ENCODE measurements at places on chromosomes 1 and 21.

DNA sequence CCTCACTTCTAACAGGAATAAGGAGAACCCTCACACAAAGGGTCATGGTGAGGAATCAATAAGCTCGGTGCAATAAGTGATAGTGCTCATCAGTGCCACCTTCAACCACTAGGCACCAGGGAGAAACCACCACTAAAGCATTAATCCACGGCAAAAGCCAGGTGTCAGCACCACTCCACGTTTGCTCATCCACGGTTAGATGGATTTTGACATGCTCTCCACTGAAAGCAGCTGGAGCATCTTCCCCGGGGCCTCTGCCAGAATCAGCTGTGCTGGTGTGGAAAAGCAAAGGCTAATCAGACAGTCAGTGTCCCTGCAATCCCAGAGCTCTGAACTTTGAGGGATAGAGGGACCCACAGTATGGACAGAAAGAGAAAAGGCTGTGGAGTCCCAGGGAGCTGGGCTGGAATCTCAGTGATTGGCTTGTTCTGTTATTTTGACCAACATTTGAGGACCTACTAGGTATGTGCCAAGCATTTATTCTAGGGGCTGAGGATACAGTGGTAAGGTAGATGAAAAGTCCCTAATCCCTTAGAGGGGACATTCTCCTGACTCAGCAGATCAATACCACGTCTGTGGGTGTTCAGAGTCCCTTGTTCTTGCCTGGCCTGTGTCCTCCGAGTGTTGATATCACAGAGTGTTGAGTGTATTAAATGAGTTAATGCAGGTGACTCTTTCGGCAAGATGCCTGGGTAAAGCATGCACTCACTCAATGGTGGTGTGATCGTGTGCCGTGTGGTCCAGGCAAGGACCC lies 41.3 kb downstream of the FHAD1 start:
- no peak for DNase-seq

DNA sequence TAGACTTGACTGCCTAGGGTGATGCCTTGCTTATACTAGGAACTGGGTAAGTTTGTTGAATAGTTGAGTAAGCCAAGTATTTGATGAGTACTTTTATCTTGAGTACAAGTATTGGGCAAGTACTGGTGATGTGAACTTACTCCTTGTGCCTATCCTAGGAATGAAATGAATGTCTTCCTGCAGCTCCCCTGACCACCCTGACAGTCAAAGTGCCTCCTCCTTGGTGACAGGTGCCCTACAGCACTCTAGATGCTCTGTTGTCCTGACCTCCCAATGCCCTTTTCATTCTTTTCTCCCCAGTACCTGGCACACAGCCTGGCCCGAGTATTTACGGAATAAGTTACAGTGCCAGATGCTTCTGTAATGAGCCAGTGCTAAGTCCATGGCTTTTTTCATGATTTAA lies 25.5 kb downstream of the PCSK9 start:
- DNase-seq, result no peak

DNA sequence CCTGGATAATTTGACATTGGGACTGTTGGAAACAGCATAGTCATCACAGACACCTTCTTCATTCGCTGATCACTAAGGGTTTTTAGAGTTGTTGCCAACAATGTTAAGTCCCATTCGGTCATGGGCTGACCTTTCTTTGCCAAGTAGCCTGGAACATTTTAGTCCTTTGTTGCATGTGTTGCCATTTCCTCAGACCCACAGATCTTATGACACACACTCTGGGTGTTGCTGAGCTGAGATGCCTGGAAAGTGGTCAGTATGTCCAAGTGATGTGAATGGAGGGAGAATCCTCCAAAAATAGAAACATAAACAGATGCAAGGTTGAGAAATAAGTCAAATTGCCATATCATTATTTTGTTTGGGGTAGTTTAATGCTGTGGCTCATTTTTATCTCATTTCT lies 61.5 kb upstream of the GJA5 start:
- DNase-seq, result no peak

- DNase-seq, result no peak
Observed at GRCh38 chr1:41280202-41281032, 38.3 kb upstream of the SCMH1 start.

GRCh38 chr1:211345719-211346118 lies 19.1 kb downstream of the TRAF5 start:
- no peak for DNase-seq

DNA sequence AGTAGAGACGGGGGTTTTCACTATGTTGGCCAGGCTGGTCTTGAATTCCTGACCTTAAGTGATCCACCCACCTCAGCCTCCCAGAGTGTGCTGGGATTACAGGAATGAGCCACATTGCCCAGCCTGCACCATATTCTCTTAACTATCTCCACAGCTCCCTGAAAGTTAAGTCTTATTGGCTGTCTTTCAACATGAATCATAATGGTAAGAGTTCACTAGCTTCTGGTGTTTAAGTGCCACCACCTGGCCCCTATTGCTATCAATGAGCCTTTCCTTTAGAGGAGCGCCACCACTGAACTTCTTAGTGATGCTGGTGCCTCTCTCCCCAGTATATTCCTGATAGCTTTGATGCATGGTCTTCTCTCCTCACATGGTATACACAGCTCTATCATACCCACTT lies 15.7 kb downstream of the ZFYVE9 start:
- no peak for DNase-seq

GRCh38 chr1:192488058-192488457 lies 87.5 kb upstream of the RGS1 start:
- no peak for DNase-seq

DNA sequence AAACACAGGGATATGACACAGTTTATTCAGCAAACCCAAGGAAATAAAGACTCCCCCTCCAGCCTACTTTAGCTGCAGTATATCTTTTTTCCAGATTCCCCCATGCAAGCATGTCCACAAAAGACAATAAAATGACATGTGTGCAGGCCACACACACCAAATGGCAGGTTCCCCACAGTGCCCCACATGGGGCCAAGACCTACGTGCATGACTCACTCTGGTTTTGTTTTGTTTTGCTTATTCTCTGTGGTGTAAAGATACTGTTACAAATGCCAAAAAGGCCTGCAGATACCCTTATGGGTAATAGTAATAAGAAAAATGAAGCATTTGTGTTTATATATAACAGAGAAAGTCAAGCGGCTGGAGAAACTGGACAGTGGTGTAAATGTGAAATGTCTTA lies 71.6 kb downstream of the RD3 start:
- DNase-seq, result no peak

DNA sequence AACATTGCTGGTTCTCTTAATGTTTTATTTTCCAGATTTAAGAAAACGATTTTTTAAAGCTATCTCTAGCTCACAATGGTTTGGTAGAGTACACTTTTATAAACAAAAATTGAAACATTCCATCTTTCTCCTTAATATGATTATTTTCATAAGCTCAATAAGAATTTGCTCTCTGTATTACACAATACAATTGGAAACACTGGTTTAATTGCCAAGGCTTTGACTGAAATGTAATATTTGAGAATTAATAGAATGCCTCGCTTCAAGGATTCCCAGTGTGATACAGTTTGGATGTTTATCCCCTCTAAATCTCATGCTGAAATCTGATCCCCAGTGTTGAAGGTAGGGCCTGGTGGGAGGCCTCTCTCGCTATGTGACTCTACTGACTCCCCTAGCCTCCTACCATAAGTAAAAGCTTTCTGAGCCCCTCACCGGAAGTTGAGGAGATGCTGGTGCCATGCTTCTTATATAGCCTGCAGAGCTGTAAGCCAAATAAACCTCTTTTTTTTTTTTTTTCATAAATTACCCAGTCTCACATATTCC lies 67.4 kb downstream of the DDAH1 start:
- DNase-seq, result no peak

- no peak for DNase-seq
Observed at GRCh38 chr1:4713669-4714068, 59.3 kb downstream of the AJAP1 start.

DNA sequence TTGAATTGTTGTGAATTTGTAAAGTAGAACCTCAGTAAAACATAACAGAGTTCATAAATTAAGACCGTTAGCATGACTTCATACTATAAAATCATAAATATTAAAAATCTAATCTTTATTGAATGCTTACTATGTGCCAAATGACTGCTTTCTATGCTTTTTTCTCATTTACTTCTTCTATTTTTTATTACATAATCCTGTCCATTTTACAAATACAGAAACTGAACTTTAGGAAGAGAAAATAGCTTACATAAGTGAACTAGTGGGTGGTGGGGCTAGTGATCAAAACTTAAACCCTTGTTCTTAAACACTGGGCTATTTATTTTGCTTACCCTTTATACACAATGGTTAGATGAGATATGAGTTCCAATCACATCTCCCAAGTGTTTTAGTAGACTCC lies 122.3 kb downstream of the ZC3H11B start:
- no peak for DNase-seq

GRCh38 chr1:219460896-219461815 lies 151.7 kb downstream of the ZC3H11B start:
- DNase-seq, result no peak
